GM12864 (cell line): ENCODE measurements at places on chromosomes 7 and 10.

DNA sequence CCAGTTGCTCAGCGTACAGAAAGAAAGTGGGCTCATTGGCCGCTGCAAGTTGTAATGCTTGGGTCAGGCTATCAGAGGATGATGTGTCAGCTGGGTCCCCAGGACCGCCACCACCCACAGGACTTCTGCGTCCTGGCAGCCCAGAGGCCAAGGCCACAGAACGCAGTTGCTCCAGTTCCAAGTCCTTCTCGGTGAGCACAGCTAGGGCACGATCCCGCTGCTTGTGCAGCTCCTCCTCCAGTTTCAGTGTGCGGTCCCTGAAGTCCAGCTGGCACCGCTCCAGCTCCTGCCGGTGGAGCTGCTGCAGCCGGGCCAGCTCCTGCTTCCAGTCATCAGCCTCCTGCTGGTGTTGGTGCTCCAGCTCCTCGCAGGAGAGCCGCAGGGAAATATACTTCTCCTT, 3.0 kb downstream of the GCC1 start:
- DNase-seq = no peak

DNA sequence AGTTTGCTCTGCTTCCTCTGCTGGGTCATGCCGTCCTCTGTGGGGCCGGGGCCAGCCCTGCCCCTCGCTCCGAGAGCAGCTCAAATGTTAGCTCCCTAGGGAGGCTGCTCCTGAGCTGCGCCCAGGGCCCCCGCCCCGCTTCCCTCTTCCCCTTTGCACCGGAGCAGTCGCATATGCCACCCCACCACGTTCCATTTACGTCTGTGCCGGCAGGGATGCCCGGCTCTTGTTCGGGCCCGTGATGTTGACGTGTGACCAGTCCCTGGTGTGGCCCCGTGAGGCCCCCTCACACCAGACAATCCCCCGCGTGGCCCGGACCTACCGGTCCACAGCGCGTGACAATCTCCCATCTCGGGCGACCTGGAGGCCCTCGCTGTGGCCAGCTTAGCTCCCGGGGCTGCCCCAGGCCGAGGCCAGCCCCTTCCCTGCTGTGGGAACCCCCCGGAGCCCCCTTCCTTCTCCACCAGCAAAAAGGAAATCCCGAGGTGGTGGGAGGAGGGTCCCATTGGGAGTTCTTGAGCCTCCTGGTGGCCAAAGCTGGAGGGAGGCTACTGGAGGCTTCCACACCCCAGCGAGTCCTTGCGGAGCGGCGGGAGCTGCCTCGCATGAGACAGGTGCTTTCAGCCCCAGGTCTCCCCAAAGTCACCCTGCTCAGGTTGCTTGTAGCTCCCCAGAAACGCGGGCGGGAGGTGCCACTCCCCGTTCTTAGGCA, 15.2 kb downstream of the FAM20C start:
- DNase-seq = no peak

DNA sequence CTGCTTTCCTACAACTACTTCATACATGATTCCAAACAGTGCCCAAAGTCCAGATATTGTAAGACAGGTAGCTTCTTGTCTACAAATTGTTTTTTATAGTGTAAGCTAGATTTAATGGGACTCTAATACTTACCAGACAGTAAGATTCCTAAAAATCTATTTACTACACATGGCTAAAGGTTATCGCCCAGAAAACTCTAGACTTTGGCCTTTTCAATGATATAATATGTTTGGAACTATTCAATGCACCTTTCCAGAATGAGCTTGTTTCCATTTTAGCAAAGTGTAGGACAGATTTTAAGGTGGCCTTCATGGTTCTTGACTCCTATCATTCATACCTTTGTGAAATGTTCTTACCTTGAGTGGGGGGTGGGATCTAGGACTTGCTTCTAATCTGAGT, 951.0 kb downstream of the SORCS1 start:
- no peak for DNase-seq

- no peak for DNase-seq
Observed at GRCh38 chr7:105585850-105586500, 4.7 kb upstream of the EFCAB10 start.

DNA sequence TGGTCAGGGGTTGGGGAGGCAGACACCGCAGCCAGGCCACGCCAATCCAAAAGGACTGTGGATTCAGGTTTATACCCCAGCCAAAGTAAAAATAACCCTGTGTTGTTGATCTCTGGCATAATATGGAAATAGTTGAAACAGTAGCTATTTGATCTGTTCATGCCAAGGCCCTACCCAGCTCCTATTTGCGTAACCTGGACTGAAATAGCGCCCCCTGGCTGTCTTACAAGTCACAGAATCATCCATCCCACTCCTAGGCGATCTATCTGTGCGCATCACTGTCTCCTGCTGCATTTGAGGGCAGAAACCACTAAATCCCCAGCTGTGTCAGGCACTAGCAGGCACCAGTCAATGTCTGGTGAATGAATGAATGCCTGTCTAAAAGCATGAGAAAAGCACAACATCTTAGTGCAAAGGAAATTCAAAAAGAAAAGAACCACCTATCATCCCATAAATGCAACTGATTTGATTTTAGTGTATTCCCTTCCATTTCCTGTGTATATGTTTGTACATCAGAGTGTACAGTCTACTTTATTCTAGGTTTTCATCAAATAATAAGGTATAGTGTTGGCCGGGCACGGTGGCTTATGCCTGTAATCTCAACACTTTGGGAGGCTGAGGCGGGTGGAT, 160.0 kb downstream of the SLIT1 start:
- DNase-seq = peak; percentile 46

GRCh38 chr7:91228327-91228726, 35.9 kb upstream of the FZD1 start:
- DNase-seq = no peak

- DNase-seq = no peak
Observed at GRCh38 chr10:29151005-29151404, 137.9 kb upstream of the LYZL1 start.

DNA sequence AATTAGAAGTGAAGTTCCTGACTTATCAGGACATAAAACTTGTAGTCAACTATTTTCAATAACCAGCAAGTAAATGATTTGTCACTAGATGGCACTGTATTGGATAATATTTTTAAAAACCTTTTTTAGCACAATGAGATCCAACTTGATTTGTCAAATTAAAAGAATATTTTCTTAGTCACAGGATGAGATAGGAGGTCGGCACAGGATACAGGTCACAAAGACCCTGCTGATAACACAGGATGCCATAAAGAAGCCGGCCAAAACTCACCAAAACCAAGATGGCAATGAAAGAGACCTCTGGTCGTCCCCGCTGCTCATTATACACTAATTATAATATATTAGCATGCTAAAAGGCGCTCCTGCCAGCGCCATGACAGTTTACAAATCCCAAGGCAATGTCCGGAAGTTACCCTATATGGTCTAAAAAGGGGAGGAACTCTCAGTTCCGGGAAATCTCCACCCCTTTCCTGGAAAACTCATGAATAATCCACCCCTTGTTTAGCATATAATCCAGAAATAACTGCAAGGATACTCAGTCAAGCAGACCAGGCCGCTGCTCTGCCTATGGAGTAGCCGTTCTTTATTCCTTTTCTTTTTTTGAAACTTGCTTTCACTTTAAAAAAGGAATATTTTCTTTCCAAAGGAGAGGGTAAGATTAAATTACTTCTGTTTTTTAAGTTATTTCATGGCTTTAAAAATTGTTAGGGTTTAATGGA, 255.7 kb upstream of the MKLN1 start:
- no peak for DNase-seq

DNA sequence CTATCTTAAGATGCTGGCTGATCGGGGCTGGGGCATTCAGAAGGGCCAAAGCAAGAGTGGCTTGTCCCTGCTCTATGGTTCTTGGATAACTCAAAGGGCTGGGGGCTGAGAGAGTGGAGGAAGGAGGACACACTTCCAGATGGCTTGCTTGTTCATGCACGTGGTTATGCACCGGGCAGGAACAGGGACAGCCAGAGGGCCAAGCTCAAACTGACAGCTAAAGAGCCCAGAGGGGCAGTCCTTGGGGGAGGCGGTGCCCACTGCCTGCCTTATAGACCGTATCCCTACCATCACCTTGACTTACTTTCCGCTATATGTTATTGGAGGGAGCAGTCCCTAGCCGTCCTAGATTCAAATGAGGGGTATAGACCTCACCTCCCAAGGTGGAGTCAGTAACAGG, 192.7 kb upstream of the SVIL start:
- DNase-seq = no peak
